NCI-H2081 treated with DMSO at 0.1 percent for 48 hours (cell line): ENCODE measurements at places on chromosomes 4 and X.

DNA sequence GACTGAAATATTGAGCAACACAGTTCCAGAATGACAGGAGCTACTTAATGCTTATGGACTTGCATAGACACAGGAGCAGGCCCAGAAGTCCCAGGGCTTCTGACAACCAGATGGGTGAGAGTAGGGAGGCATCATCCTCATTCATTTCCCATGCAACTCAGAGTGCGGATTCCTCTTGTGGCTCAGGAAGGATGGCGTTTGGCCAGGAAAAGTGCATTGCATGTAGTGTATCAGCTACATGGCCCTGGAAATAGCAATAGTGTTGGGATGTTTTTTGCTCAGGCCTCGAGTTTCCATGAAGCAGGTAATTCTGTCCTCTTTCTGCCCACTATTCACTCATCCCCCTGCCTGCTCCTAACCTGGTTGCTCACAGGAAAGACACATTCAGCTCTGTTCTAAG lies 136.6 kb downstream of the PDGFRA start:
- DNase-seq, result no peak

GRCh38 chr4:75922588-75922987 lies 18.2 kb downstream of the NAAA start:
- no peak for DNase-seq

DNA sequence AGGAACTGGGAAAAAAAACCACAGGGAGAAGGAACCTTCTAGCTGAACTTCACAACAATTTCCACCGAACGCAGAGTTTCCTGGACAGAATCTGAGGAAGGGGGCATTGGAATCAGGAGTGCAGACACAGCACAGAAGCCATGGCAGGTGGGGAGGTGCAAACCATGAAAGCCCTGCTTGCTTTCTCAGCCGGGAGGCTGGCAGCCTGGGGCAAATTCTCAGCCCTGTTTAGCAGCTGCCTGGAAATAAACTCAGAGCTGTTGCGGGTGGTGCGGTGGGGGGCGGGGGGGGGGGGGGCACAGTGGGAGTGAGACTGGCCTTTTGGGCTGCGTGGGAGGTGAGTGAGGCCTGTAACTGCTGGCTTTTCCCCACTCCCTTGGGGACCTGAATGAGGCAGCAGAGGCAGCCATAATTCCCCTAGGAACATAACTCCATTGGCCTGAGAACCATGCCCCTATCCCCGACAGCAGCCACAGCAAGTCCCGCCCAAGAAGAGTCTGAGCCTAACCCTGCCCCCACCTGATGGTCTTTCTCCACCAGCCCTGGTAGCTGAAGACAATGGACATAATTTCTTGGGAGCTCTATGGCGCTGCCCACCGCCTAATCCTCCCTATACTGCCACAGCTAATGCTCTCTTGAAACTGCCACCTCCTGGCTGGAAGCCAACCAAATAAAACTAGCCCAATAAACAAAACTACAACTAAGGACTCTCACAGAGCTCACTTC lies 176.3 kb downstream of the FAM13A start:
- DNase-seq, result no peak

DNA sequence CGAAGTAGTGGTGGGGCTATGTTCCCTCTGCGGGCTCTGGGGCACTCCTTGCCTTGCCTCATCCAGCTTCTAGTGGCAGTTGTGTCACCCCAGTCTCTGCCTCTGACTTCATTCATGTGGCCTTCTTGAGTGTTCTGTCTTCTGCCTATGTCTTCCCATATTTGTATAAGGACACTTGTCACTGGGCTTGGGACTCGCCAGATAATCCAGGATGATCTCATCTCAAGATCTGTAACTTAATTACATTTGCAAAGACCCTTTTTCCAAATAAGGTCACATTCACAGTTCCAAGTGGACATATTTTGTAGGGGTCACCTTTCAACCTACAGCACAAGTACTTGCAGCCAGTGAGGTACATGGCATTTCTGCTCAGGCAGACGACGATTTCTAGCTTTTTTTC lies 30.3 kb upstream of the CLDN24 start:
- DNase-seq, result no peak

DNA sequence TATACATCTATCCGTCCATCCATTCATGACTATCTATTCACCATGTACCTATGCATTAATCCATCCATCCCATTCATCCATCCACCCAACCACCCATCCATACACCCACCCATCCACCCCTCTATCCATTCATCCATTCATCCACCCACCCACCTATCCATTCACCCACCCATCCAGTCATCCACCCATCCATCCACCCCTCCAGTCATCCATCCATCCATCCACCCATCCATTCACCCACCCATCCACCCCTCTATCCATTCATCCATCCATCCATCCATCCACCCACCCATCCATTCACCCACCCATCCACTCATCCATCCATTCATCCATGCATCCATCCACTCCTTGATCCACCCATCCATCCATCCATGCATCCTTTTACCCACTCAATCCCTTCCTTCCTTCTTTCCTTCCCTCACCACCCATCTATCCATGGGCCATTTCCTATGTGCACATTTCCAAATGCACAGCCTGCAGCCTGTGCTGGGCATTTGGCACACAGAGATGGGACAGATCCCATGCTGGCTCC lies 100.8 kb upstream of the ADRA2C start:
- no peak for DNase-seq

- no peak for DNase-seq
Observed at GRCh38 chr4:98739751-98740150, 81.3 kb upstream of the TSPAN5 start.

- DNase-seq, result no peak
Observed at GRCh38 chr4:187929024-187929423, 66.5 kb upstream of the ZFP42 start.

GRCh38 chr4:104351706-104352105 lies 143.0 kb downstream of the CXXC4 start:
- DNase-seq, result no peak

DNA sequence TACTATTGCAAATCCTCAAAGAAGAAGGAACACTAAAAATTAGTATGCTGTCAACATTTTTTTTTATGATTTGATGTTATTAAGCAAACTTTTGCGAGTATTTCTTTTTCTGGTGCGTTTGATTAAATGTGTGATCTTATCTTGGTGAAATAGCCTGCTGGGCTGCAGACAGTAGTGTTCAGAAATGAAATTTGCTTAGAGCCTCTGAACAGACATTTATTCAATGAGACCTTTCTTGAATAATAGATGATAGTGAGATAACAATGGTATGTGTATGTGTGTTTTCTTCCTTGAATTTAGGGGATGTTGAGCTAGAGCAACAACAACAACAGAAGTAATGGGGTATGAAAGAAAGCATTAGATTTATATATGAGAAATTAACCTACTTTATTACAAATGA lies 12.7 kb downstream of the ADGRL3 start:
- no peak for DNase-seq

DNA sequence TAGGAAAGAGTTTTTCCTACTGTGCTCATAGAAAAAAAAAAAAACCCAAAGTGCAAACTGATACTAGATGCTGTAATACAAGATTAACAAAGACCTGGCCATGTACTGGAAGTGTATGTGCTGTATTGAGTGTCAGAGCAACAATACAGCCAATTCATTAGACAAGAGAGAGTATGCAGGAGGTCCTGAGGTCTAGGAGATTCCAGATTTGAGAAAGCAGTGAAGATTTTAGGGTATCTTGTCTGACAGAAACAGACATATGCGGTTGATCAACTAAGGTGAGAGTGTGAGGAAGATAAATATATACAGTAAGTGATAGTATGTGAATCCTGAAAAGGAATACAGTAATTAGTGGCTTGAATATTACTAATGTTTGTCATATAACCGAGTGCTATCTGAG lies 3.0 kb downstream of the GPR174 start:
- DNase-seq, result no peak

- peak; percentile 11 for DNase-seq
Observed at GRCh38 chrX:48835524-48836329, at the start of gene PCSK1N. PCSK1N (minus strand) TSS chrX:48835610; CDS start chrX:48835532, 78 bp downstream.

GRCh38 chrX:10534611-10535010 lies 85.8 kb downstream of the MID1 start:
- DNase-seq, result no peak

DNA sequence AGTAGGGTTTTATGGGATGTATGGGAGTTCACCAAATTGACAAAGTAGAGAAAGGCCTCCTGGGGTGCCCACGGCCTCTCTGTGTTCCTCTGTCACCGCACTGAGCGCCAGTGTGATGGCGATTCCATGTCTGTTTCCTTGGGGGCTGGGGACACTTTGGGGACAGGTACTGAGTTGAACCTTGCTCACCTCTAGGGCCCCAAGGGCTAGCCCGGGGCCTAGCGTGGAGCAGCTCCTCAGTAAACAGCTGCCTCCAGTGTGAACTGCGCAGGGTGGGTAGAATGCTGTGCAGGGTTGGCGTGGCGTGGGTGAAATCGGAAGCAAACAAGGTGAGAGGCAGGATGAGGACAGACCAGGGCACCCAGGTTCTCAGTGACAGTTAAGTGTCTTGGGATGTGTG lies 97.8 kb downstream of the PPP2R2C start:
- DNase-seq, result no peak

- DNase-seq, result no peak
Observed at GRCh38 chrX:45050558-45050957, 150.1 kb downstream of the DIPK2B start.

- DNase-seq, result no peak
Observed at GRCh38 chr4:27117453-27117852, 256.8 kb downstream of the STIM2 start.

DNA sequence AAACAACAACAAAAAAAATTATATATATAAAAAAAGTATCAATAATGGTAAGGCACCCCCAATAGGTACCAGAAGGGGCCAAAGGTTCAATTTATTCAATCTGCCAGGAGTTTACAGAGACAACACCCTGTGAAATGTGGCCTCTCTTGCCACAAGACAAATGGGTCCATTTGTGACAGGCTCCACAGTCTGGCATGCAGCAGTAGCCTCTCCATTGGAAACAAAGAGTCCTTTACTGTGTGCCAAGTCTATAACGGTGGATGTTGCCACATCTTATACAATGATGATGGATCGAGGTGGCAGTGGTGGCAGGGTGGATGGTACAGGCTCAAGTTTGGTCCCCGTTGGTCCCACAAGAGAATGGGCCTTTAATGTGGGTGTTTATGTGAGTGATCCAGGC lies 70.1 kb upstream of the SH3RF1 start:
- no peak for DNase-seq

- no peak for DNase-seq
Observed at GRCh38 chrX:130083656-130084382, 26.5 kb downstream of the ELF4 start.

DNA sequence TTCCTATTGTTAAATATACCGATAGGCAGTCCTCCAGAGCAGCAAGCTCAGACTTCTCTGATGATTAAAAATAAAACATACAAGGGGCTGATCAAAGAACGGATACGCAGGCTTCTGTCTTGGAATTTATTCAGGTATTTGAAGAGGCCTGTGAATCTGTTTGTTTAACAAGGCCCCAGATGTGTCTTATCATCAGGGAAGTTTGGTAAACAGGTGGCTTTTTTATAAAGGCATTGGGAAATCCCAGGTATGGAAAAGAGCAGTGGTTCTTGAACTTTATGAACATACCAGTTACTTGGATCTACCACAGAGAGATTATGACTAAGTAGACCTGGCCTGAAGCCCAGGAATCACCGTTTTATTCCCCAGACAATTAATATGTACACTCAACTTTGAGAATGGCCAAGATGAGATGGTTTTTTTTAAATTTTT lies 47.9 kb downstream of the SOWAHB start:
- DNase-seq, result no peak

DNA sequence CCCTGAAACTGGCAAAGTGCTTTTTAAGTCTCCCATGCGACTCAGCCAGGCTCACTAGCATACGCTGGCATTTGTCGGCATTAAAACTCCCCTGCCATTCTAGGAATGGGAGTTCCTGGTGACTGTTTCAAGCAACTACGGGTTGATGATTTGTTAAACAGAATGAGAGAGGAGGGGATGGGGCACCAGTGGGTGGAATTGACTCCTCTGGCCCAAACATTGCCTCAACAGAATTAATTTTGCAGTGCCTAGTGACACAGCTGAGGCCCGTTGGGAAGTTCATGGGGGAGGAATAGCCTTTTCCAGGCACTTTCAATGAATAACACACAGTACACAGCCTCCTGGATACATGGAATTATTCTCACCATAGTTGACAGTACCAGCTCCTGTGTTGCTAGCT lies 30.1 kb downstream of the NEUROG2 start:
- DNase-seq, result no peak

DNA sequence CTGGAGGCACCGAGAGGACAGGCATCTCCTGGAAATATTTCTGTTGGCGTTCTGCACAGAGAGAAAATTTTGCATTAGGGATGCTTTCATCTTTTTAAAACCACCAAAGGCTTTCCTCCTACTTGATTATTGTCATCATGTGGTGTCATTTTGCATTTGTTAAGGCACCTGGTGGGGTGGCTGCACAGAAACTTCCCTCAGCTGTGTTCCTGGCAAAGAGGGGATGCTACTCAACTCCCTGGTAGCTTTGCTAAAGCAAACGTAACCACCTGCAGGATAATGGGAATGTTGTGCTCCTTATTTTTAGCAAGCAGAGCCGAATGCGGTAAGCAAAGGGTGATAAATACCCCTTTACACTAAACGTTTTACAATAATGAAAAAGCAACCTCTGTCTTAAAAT lies 229.8 kb downstream of the STIM2 start:
- no peak for DNase-seq

DNA sequence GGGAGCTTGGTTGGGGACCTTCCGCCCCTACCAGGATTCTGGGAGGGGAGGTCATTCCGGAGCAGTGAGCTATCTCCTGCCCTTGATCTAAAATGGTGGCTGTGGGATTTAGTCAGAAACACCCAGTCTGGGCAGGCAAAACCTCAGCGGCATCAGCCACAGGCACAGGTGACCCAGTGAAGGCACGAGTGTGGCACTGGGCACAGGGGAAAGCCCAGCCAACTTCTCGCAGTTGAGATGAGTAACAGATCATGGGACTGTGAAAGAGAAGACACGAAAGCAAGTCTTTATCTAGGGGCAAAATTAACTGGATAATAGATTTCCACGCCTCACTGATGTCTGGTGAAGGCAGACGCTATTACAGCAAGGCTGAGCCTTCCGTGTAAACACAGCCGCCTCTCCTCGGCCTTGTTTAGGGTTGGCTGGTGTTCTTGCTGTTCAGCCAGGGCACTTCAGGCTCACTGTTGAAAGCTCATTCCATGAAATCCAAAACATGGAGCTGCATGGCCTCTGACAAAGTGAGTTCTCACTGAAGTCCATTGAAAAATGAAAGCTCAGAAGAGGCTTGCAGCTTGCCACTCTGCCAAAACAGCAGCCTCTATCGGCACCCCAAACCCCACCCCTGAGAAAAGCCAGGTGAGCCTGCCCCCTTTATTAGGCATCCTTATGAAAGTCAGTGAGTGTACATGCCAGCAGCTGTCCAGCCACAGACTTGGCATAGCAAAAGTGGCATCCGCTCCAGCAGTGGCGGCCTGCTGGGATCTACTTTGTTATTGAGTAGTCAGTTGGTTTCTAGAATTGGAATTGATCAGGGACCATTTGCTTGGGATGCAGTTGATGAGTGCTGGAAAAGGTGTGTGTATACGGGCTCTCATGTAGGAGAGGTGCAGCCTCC lies 102.3 kb upstream of the MTM1 start:
- DNase-seq, result no peak

GRCh38 chr4:147407261-147408045 lies 73.4 kb upstream of the EDNRA start:
- DNase-seq, result no peak
